ENCODE measurements at places on chromosomes 7 and 10.

- no peak for DNase-seq
Observed at GRCh38 chr10:65805993-65806392, 1119.8 kb upstream of the LRRTM3 start.

- no peak for DNase-seq
Observed at GRCh38 chr10:125679436-125679835, 3.5 kb downstream of the TEX36 start.

DNA sequence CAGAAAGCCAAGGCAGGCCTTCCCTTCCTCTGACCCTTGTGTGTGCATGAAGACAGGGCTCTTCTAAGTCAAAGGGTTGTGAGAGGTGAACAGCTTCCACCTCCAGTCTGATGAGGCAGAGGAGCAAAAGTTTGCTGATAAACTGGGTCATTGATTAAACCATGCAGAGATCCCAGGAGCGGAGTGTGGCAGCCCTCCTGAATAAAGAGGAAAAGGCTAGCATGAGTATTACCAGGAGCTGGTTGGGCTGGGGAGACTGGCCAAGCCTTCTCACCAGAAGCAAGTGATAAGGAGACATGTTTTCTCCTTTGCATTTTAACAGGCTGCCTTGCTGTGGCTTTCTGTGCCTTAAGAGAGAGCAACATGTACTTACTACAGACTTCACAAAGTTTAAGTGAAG is 10.2 kb downstream of the LMOD2 start:
- DNase-seq: no peak

GRCh38 chr10:111109501-111110242 is 32.8 kb downstream of the ADRA2A start:
- DNase-seq: no peak

DNA sequence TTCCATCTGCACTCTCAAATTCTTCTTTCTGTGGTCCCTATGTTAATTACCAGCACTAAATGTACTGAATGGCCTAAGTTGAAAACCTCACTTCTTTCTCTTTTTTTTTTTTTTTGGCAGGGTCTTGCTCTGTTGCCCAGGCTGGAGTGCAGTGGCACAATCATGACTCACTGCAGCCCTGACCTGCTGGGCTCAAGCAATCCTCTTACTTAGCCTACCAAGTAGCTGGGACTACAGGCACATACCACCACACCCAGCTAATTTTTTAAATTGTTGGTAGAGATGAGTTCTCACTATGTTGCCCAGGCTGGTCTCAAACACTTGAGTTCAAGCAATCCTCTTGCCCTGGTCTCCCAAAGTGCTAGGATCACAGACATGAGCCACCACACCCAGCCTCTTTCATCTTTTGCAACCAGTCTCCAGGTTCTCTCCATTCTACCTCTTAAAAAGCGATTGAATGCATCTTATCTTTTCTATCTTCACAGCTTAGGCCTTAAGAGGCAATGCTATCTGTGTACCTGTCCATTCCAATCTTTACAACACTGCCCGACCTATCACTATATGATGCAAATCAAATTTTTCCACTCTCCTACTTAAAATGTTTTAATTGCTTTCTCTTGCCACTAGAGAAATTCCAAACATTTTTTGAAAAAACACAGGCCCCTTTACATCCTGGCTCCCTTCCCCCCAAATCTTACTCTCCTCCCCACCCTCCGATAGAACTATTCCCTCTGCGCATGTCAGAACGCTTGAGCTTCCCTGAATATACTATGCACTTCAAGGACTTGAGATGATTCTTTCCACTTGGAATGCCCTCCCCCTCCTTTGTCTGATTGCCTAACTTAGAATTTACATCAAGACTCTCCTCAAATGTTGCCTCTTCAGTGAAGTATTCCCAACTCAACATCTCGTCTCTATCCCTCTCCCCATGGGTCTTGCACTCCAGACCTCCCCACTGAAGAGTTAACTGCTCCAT is 6.0 kb downstream of the ICA1 start:
- no peak for DNase-seq

DNA sequence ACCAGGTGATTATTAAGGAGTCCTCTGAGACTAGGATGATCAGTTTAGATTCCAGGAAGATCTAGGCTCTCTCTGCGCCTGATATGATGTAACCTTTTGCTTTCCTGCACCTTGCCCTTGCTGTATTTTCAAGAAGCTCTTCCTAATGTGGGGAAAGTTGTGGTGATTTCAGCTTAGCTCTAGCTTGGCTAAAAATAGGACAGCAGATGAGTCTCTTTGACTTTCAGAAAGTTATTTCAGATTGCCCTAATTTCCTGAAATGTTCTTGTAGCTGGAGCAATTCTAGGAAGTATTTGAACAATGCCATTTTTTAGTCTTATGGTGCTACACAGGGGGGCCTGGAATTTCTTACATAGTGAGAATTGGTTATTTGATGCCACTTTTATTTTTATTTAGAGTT is 3.8 kb downstream of the LCOR start:
- no peak for DNase-seq

DNA sequence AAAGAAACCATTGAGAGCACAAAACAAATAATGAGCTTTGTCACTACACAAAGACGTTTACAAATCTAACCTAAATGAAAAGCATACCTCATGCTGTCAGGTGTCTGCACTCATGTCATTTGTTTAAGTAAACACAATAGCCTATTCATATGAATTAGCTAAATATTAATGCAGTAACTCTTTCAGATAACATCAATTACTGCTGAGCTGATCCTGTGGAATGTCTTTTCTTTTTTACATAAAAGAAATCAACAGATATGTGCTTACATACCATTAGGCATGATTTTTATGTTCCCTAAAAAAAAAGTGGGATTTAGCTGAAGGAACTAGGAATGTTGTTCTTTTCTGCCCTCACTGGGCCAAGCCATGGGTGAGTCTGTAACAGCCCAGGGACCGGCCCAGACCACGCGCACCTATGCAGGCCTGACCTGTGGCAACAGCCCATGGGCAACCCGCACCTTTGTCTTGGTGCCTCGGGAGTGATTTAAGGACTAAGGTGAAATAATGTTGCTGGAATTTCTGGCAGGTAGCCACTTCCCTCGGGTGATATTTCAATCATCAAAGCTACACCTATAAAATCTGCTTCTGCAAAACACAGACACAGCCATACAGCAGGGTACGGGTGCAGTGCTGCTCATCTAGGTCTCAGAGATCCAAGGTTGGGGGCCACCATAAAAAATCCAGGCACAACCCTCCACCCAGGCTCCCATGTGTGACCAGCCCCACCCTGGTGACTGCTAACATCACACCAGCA is 44.6 kb downstream of the FGFR2 start:
- no peak for DNase-seq

GRCh38 chr10:79273604-79274003 is 73.7 kb upstream of the PPIF start:
- no peak for DNase-seq

DNA sequence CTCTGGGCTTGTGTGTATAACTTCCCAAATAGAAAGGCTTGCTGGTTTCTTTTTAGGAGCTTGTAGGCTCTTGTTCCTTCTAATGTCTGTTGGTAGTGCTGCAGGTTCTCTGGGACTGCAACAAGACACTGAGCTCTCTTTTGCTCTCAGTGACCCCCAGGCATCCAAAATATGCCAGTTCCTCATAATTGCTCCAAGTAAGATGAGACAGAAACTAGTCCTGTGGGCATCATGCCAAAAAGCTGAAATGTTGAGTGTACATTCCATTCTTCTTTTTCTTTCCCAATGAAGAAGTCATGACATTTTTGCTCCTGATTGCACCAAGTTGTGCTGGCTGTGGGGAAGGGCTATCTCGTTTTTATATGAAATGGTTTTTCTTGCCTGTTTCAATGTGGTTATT is 7.1 kb upstream of the BTBD16 start:
- DNase-seq: no peak

- no peak for DNase-seq
Observed at GRCh38 chr7:43735403-43735801, 6.1 kb upstream of the COA1 start.

DNA sequence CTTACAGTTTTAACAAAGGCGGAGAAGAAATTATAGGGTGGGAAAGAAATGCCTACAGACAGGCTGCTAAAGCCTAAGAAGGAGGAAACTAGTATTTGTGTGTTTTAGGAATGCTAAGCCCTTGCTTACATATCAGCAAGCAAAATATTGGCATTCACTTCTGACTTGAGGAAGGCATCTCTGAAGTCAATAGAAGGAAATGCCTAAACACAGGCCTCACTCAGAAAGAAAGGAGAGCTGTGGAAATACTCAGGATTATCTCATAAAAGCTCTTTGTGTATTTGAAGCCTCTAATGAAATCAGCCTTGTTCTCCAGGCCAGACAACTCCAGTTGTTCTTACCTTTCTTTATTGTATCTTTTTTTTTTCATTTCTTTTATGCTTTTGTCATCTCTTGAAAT is 158.0 kb downstream of the AUTS2 start:
- no peak for DNase-seq

DNA sequence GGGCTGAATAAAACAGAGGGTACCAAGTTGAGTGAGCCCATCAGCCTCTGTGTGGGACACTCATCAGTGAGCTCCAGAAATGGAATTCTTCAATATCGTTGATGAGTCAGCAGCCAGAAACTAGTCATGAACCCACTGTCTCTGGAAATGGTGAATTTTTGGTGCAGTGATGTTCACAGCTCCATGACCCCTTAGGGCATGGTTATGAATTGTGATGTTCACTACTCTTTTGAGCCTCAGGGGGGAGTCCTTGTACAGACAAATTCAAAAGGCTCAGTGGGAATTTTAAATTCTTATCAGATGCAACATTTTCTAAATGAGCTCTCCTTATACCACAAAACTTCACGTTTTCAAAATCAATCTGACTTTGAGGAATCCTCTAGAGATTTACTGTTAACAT is 335.7 kb downstream of the PHTF2 start:
- DNase-seq: peak; percentile 54

DNA sequence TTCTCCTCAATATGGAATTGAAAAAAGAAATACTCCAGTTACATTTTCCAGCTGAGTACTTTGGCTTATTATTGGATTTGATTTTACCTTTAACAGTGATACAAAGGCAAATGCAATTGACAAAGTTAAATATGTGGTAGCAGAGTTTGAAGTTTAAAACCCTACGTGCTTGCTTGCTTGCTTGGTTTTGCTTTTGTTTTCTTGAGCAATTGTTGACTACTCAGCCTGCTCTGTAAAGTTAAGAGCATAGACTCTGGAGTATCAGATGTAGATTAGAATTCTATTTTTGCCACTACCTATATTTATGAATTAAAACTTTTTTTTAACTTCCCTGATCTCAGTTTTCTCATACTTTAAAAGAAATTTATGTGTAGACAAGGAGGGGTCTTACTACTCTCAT is 51.4 kb downstream of the PCDH15 start:
- DNase-seq: no peak

DNA sequence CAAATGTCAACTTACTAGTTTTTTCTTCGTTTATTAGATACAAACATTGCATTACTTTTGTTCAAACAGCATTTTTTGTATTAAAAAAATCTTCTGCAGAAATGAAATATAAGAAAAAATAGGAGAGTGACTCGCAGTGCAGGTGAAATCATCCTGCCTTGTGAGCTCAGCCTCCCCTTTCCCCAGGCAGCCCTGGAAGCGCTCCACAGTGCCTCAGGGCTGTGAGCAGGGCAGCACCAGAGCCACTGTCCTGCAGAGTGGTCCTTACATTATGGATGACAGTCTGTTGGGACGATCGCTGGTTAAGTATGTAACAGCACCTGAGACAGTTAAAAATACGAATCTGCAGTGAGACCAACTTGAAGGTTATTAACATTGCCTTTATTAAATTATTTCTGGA is 695.4 kb upstream of the POM121L12 start:
- no peak for DNase-seq

GRCh38 chr10:91598211-91598977 is 34.5 kb downstream of the PPP1R3C start:
- DNase-seq: peak; percentile 40

DNA sequence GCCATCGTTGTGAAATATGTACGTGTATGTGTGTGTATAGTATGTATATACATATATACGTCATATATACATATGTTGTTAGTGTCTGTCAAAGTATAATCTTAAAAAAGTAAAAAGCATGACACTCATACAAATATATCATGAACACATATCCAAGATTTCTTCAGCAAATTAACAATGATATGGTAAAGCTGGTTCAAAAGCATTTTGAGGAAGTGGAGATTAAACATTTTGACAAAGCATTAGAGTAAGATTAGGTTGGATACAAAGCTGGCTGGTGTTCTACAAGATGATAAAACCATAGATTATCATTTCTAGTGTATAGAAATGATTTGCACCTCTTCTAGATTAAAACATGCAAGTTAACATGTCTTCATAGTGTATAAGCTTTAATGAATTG is 771 bp upstream of the NUDCD3 start:
- DNase-seq: no peak

DNA sequence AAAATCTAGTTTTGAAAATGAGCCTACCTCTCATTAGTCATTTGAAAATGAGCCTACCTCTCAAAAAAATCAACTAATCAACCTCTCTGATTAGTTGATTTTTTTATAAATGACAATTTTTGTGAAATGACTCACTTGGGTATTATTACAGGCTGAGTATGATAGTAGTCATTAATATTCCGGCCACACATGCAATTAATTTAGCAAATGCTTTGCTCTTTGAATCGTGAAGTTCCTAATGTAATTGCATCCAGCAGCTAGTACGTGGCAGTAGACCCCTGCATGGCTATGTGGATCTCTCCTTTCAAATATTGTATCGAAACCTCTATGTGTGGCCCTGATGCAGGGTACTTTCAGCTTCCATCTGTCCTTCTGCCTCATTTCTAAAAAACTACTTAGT is 245.9 kb upstream of the PHYHIPL start:
- no peak for DNase-seq

- DNase-seq: no peak
Observed at GRCh38 chr10:105023211-105024111, 382.4 kb downstream of the SORCS3 start.

GRCh38 chr10:117454502-117454901 is 79.3 kb upstream of the PDZD8 start:
- no peak for DNase-seq

DNA sequence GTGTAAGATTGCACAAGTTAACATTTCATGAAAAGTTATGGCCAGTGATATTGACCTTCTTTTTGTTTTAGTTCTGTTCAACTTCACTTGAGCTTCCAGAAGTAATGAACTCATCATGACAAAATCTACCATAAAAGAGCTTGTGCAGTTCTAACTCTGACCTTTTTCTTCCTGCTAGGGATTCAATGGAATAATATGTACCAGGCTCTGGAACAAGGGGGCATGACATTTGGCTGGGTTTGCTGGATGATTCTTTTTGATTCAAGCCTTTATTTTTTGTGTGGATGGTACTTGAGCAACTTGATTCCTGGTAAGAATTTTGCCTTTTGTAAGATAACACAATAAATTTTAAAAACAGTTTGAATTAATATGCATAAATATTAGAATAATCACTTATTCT is 205.0 kb downstream of the ABCA13 start:
- DNase-seq: no peak

DNA sequence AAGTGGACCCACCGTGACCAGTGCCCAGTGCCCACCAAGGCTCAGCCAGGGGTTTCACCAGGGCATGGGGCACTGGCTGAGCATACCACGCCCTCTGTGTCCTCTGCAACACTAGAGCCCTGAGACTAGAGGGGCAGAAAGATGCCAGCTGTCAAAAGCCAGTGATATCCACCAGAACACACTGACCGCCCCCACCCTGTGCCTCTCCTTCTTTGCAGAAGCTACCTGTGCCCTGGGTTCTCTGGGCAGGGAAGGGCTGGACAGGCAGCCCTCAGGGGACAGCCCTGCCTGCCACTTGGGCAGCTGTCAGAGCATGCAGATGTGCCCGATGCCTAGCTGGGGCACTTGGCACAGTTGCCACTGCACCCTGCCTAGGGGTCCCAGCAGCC is 494 bp downstream of the VSIR start:
- DNase-seq: no peak

- no peak for DNase-seq
Observed at GRCh38 chr7:92715963-92716362, 120.4 kb downstream of the CDK6 start.

GRCh38 chr7:155412416-155413253 is 45.3 kb upstream of the EN2 start:
- no peak for DNase-seq

Measured in T1000 (cell line).